ENCODE measurements at places on chromosomes 3 and 15.

DNA sequence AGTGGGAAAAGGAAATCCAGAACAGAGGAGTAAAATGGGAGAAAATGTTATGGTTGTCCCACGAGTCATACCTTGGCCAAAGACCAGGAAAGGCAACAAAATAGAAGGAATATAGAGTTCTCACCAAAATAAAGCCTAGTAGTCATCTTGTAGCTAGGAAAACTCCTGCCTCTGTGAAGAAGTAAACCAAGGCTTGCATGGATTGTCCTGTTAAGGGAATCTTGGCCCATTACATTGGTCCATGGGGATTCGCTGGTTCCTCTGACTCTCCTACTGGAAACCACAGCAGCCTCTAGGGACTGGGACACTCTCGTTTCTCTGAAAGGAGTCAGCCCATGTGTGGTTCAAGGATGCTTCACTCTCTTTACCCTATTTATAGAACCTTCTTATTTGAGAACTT is 62.9 kb upstream of the FNDC3B start:
- DNase-seq = no peak

DNA sequence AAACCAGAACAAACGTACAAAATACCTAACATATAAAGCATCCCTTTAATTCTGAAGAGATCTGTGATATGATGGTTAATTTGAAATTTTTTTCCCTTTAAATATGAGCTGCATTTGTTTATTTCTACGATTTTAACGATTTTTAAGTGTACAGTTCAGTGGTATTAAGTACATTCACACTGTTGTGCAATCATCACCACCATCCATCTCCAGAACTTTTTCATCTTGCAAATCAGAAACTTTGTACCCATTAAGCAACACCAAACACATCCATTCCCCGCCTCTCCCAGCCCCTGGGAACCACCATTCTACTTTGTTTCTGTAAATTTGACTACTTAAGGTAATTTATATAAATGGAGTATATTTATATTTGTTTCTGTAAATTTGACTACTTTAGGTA is 51.5 kb downstream of the MAP4 start:
- no peak for DNase-seq

DNA sequence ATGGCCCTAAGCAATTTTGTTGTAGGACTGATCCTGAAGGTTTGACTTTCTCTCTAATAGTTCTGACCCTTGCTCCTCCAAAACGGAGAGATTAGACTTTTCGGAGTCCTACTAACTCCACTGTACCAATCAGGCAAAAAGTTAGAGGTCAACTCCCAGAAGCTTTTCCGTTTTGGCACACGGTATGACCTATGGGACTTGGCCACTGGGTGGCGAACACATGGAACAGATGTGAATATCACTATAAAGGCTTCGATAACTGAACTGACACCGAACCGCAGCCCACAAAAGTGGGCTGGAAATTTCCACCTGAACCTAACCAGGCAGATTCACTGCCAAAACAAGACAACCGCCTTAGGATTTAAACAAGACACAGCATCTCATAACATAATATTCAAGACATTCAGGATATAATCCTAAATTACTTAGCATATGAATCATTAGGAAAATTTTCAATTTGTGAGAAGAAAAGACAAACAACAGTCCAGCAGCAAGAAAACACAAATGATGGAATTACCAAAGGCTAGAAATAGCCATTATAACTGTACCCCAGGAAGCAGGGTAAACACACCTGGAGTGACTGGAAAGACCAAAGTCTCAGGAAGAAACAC is 12.2 kb upstream of the TM2D3 start:
- no peak for DNase-seq

DNA sequence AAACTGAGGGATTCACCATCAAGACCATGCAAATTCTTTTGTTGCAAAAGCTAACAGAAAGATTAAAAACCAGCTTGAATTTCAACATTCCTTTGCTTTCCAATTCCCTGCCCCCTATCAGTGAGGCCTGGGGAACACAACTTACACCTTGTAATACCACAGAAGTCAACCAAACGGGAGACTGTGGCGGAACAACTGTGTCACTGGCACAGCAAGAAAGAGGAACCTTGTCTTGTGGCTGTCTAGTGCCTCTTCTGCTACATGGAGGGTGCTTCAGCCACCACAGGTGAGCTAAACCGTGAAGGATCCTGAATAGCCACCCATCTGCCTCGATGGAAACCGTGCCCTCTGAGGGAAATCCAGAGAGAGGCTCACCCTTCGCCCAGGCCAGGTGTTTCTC is 11.4 kb downstream of the CCDC12 start:
- no peak for DNase-seq

DNA sequence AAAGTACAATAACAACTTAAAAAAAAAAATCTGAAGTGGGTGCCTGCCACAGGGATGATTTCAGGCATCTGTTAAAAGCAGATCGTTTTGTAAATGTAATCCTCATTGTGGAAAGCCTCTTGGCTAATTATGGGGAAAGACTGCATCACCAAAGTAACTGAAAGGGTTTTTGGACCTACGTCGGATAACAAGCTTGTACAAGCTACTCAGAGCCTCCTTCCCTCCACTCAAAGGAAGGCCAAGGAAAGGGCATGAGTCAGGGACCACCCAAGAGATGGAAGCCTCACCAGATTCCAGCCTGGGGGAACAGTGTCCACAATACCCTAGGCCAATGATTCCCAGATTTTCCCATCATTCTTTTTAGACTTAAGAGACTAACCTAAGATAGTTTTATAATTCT is 84.3 kb downstream of the ATP1B3 start:
- no peak for DNase-seq

DNA sequence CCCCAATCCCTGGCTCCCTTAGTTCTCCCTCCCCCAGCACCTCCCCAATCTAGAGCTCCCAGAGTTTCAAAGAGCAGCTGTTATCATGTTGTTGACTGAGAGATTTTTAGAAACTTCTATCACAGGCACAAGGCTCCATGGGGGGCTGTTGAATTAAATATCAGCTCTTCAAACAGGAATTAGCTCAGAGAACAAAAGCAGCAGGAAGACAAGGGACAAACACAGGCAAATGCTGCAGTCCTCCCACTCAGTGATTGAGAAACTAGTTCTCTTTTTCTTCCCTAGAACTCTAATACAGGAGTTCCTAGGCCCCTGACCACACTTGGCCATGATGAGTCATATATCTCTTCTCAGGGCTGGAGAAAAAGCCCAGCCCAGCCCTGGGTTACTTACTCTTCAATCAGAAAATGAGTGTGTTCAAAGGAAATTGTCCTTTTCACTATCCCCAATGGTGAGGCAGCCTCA is 262.1 kb downstream of the IGSF11 start:
- DNase-seq = no peak

- no peak for DNase-seq
Measured at GRCh38 chr3:149306751-149307434, 26.5 kb downstream of the TM4SF18 start.

- DNase-seq = no peak
Measured at GRCh38 chr3:60669636-60670035, 581.6 kb downstream of the FHIT start.

DNA sequence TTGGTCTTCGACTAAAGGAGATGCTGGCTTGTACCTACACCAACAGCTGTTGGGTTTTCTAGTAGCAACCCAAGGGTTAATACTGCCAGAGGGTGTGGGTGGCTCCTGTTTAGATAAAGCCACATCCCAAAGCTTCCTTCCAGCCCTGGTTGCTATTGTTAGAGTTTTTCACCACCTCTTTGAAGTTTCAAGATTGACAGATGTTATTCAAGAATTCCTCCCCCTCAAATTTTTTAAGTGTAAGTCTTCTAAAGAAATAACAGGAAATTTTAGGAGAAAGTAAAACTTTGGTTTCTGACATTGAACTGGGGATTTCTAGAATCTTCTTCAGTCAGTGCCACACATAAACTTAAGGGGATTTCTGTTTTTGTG is 60.9 kb downstream of the TGFBR2 start:
- DNase-seq = no peak

- no peak for DNase-seq
Measured at GRCh38 chr3:106355873-106356272, 487.1 kb upstream of the CBLB start.

DNA sequence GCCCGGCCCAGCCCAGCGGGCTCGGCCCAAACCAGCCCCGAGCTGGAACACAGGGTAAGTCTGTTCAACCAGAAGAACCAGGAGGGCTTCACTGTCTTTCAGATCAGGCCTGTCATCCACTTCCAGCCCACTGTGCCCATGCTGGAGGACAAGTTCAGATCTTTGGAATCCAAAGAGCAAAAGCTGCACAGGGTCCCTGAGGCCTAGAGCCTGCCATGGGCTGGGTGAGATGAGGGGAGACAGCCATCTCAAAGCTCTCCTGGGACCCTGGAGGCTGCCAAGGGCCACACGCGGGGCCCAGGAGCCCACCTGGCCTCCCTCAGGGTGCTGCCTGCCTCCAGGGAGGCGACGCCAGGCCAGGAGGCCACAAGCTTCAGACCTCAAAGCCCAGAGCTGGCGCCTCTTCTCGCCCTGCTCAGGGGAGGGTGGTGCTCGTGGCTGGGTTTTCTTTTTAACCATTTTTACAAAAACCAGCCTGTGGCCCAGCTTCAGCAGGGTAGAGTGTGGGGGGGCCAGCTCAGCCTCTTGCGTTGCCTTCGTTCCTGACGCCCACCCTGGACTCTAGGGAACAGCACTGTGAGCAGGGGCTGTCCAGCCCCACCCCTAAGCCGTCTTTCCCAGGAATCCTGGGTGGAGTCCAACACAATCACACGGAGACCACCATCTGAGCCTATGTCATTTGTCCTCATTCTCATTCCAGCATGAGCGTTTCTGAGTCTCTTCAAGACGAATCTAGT is 107.0 kb downstream of the ETFA start:
- no peak for DNase-seq

DNA sequence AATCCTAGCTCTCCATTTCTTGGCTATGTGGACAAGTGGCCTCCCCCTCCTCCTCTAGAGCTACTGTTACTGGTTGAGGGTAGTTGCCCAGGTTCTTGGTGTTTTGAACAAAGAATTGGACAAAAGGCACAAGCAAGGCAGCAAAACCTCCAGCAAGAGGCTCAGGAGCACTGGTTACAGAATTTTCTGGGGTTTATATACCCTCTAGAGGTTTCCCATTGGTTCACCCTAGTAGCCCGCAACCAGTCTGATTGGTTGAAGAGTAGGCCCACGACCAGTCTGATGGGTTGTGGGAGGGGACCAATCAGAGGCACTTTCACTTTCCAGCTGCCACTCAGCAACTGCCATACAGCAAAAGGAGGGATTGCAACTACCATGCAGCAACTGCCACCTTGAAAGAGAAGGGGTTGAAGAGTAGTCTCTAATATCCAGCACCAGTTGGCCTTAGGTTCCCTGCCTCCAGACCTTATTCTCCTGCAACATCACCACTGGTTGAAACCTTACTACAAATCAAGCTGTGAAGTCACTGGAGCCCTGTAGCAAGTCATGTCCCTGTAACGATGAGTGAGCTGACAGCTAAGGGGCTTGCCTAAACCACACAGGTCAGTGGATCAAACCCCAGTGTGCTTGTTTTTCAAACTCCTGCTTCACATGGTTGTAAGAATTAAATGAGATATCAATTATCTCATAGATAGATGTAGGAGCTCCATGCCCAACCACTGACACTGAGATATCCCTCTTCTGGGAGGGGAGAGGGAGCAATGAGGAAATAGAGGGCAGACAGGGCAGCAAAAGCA is 2.9 kb upstream of the C15orf39 start:
- no peak for DNase-seq

- DNase-seq = no peak
Measured at GRCh38 chr3:160016972-160017371, 28.3 kb downstream of the IL12A start.

Measured in stimulated activated CD8-positive, alpha-beta memory T cell treated with anti-CD3 and anti-CD28 coated beads, Interleukin-2, amount 100 ng/mL, for 1 hour (primary cell).